Central memory CD8-positive, alpha-beta T cell (primary cell): ENCODE measurements at places on chromosomes 7 and 10.

- H3K36me3 ChIP-seq = peaks cover 1% of the 10 kb centered on the region
- no peaks in the 10 kb centered on the region for H3K27me3 ChIP-seq
- H3K4me3 ChIP-seq = no peak overlapping the region
- no peak overlapping the region for H3K27ac ChIP-seq
- peaks cover 8% of the 10 kb centered on the region for H3K4me1 ChIP-seq
Observed at GRCh38 chr10:86953747-86954680, 3.4 kb downstream of the MMRN2 start.

GRCh38 chr7:143360788-143361551 is 1.5 kb downstream of the FAM131B start:
- peaks cover 25% of the 10 kb centered on the region for H3K27me3 ChIP-seq
- peak overlapping the region; percentile 59 for H3K4me3 ChIP-seq
- peaks cover 17% of the 10 kb centered on the region for H3K4me1 ChIP-seq
- no peak for DNase-seq
- peaks cover 3% of the 10 kb centered on the region for H3K36me3 ChIP-seq

GRCh38 chr10:125169915-125170314 is 9.6 kb upstream of the CTBP2 start:
- H3K36me3 ChIP-seq = no peaks in the 10 kb centered on the region
- H3K27me3 ChIP-seq = peaks cover 12% of the 10 kb centered on the region
- no peaks in the 10 kb centered on the region for H3K4me1 ChIP-seq
- DNase-seq = no peak

DNA sequence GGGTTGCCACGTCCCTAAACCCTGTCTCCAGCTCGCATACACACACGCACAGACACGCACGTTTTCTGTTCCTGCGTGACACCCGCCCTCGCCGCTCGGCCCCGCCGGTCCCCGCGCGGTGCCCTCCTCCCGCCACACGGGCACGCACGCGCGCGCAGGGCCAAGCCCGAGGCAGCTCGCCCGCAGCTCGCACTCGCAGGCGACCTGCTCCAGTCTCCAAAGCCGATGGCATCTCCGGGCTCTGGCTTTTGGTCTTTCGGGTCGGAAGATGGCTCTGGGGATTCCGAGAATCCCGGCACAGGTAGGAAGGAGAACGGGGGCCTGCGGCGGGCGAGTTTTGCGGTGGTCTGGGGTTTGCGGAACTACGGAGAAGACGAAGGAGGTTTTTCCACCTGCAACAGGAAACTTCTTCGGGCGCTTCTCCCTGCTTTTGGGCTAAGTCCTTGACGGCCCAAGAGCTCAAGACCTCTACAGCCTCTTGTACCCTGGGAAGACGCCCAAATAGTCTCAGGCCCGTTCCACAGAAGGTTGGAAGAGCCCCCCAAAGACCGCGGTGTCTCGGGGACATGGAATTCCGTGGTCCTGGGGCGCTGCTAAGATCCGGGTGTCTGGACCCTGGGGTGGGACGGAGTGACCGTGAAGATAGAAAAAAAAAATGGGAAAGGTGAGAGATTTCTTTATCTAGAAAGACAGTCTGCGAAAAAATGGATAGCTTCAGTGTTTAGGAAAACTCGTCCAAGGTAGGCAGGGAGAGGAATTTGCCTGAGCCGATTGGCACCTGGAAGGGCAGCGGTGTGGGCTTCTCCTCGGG is at the start of gene GAD2:
GAD2 (plus strand) TSS at position 190 of the 811 bp plus-strand sequence; CDS start at position 226, 36 bp downstream.
- H3K27ac ChIP-seq = no peak within 1 kb of the TSS
- peak within 1 kb of the TSS; percentile 64 for H3K4me3 ChIP-seq
- peaks cover 95% of the 10 kb centered on the region for H3K27me3 ChIP-seq

DNA sequence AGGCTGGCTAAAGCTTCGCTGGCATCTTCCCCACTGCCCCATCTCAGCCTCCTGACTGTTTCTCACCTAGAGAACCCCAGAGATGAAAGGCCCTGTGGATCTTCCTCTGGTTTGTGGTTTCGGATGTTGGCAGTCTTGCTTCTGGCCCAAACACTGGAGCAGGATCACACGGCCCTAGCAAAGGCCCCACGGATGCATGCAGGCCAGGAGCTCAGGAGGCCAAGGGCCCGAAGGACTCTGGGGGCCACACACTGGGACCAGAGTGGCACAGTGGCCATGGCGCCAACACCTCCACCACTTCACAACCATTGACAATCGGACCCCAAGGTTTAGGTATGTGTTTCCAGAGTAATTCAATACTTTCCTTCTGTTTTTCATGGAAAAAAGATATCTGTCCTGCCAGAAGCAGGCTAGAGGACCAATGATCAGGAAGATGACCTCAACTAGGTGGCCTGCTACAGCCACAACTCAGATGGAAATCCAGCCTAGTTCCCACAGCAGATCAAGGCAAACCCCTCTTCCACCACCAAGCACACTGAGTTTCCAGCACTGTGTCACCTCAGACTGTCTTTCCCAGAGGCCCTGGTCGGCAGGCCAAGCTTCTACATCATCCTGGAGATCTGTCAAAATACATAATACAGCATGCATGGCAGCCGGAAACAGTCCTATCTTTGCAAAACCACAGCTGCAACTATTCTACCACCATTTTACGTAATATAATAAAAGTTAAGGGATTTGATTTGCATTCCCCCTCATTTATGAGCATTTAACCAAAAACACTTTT is 53.0 kb downstream of the CTBP2 start:
- H3K27me3 ChIP-seq = peaks cover 20% of the 10 kb centered on the region
- H3K4me3 ChIP-seq = no peak overlapping the region
- no peaks in the 10 kb centered on the region for H3K4me1 ChIP-seq

- peaks cover 13% of the 10 kb centered on the region for H3K27me3 ChIP-seq
- H3K4me1 ChIP-seq = no peaks in the 10 kb centered on the region
- no peak for DNase-seq
- no peaks in the 10 kb centered on the region for H3K36me3 ChIP-seq
- no peak overlapping the region for H3K27ac ChIP-seq
Observed at GRCh38 chr7:134755422-134756022, 23.9 kb upstream of the CALD1 start.

GRCh38 chr7:155460926-155461613 is 3.1 kb downstream of the EN2 start:
- H3K4me3 ChIP-seq = no peak overlapping the region
- no peak overlapping the region for H3K27ac ChIP-seq
- H3K4me1 ChIP-seq = peaks cover 18% of the 10 kb centered on the region

- H3K27ac ChIP-seq = no peak overlapping the region
- H3K36me3 ChIP-seq = peaks cover 6% of the 10 kb centered on the region
- peaks cover 10% of the 10 kb centered on the region for H3K4me1 ChIP-seq
- no peak for DNase-seq
- no peak overlapping the region for H3K4me3 ChIP-seq
- no peaks in the 10 kb centered on the region for H3K27me3 ChIP-seq
Observed at GRCh38 chr10:341081-341740, 206.0 kb downstream of the ZMYND11 start.

- no peak overlapping the region for H3K4me3 ChIP-seq
- no peak overlapping the region for H3K27ac ChIP-seq
- no peak for DNase-seq
- H3K4me1 ChIP-seq = peaks cover 9% of the 10 kb centered on the region
- no peaks in the 10 kb centered on the region for H3K36me3 ChIP-seq
Observed at GRCh38 chr7:14377646-14378266, 388.3 kb upstream of the ETV1 start.

- DNase-seq = no peak
- H3K4me1 ChIP-seq = no peaks in the 10 kb centered on the region
- no peak overlapping the region for H3K4me3 ChIP-seq
- H3K36me3 ChIP-seq = no peaks in the 10 kb centered on the region
- H3K27me3 ChIP-seq = peaks cover 51% of the 10 kb centered on the region
Observed at GRCh38 chr7:28484606-28484935, 72.3 kb downstream of the CREB5 start.

- H3K27ac ChIP-seq = no peak overlapping the region
- H3K4me1 ChIP-seq = no peaks in the 10 kb centered on the region
- no peak overlapping the region for H3K4me3 ChIP-seq
- no peak for DNase-seq
- peaks cover 2% of the 10 kb centered on the region for H3K36me3 ChIP-seq
- no peaks in the 10 kb centered on the region for H3K27me3 ChIP-seq
Observed at GRCh38 chr10:90321132-90321816, 536.6 kb downstream of the HTR7 start.

GRCh38 chr10:809671-810350 is 120.3 kb upstream of the DIP2C start:
- peaks cover 40% of the 10 kb centered on the region for H3K36me3 ChIP-seq
- peaks cover 3% of the 10 kb centered on the region for H3K4me1 ChIP-seq
- H3K27me3 ChIP-seq = no peaks in the 10 kb centered on the region
- H3K4me3 ChIP-seq = no peak overlapping the region

DNA sequence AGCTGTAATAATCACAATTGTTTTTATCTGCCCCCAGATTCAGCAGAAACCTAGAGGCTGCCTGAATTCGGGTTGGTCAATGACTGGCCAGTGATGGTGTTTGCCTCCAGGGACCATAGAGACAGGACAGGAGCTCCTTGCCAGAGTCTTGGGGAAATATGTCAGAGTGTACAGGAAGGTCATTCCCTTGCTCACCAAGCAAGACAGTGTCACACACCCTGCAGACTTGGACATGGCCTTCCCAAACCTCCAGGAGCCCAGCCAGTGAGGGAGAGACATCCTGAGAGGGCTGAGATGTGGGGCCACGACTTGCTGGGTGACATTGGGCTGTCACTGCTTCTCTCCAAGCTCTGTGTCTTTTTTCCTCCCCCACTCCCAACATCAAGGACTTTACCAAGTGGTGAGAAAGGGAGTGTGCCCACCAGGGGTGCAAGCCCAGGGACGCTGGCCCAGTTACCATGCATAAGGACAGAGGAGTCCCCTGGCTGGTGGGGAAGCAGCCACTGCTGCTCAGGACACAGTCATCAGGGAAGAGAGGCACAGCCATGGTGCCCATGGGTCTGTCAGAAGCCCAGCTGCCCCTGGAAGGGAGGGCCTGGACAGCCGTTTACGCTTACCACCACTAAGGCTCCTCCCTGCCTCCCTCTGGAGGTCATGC is 25.3 kb upstream of the C10orf53 start:
- no peaks in the 10 kb centered on the region for H3K36me3 ChIP-seq
- H3K27ac ChIP-seq = no peak overlapping the region
- H3K4me1 ChIP-seq = peaks cover 3% of the 10 kb centered on the region
- H3K4me3 ChIP-seq = no peak overlapping the region
- DNase-seq = no peak
- H3K27me3 ChIP-seq = peaks cover 45% of the 10 kb centered on the region

DNA sequence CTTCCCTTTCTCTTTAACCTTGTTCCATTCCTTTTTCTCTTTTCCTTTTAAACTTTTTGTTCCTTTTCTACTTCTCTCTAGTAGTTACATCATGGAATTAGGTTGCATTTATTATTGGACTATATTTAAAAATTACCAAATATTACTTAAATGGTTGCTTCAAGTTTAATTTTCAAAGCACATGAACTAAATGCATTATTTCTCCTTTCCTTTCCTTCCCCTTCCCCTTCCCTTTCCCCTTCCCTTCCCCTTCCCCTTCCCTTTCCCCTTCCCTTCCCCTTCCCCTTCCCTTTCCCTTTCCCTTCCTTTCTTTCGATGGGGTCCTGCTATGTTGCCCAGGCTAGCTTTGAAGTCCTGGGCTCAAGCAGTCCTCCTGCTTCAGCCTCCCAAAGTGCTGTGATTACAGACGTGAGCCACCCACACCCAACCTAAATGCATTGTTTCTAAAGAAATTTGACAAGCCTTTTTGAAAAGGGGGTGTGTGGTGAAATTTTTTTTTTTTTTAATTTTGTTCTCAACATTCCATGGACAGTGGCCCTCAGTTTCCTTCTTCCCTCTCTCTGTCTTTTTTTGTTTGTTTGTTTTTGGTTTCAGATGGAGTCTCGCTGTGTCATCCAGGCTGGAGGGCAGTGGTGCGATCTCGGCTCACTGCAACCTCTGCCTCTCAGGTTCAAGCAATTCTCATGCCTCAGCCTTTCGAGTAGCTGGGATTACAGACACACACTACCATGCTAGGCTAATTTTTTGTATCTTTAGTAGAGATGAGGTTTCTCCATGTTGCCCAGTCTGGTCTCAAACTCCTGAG is 31.2 kb downstream of the TMEM60 start:
- peaks cover 29% of the 10 kb centered on the region for H3K4me1 ChIP-seq
- no peaks in the 10 kb centered on the region for H3K27me3 ChIP-seq
- peaks cover 23% of the 10 kb centered on the region for H3K36me3 ChIP-seq
- peak overlapping the region; percentile 42 for H3K27ac ChIP-seq
- no peak for DNase-seq
- no peak overlapping the region for H3K4me3 ChIP-seq

DNA sequence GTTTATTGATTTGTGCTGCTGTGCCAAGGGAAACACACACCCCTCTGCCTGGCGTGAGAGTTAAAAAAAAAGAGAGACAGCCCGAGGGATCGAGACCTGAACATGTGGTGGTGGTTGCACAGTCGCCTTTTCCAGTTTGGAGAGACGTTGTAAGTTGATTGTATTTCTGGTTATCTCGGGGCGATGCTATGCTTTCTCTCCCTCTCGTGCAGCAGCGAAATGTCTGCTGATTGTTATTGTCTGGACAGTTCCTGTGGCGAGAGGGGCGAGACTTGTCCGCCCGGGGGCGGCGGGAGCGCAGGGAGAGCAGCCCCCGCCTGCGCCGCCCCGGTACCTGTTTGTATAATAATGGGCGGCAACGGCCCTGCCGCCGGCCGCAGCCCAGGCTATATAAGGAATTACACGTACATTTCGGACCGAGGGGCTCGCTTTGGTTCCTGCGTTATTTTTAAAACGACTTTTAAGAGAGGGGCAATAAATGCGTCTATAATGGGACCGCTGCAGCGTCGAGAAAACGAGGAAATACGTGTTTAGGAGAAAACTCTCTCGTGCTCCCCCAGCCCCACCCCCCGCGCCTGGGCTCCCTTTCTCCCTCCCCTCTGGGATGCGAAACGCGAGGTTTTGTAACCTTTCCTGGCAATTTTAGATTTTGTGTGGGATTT is 1.7 kb downstream of the ZEB1 start:
- peaks cover 31% of the 10 kb centered on the region for H3K36me3 ChIP-seq
- peaks cover 33% of the 10 kb centered on the region for H3K4me1 ChIP-seq
- H3K27me3 ChIP-seq = no peaks in the 10 kb centered on the region
- peak overlapping the region; percentile 88 for H3K27ac ChIP-seq
- H3K4me3 ChIP-seq = peak overlapping the region; percentile 89

DNA sequence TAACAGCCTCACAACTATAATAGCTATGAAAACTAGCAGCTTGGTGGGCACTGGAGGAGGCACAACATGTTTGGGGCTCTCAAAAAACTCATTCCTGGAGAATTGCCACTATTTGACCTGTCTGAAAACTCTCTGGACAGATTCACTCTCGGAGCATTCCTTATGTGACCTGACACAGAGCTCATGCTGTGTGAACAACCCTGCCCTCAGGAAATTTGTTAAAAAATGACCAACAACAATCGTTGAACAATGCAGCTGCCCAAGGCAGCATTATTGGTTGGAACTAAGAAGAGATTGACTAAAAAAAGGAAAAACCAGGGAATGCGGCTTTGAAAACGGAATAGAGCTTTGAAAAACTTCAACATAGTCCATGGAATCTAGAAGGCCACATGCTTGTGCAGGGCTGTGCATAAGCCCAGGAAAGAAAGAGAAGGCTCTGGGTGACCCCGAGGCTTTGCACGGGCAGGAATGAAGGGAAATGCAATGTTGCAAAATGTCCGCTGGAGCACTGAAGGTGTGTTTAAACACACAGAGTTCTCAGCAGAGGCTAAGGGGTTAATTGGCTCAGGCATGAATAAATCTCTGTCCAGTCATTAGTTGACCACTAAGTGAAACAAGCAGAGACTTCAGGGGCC is 52.8 kb downstream of the NAMPT start:
- H3K27me3 ChIP-seq = peaks cover 62% of the 10 kb centered on the region
- peaks cover 1% of the 10 kb centered on the region for H3K36me3 ChIP-seq
- H3K4me3 ChIP-seq = no peak overlapping the region
- no peaks in the 10 kb centered on the region for H3K4me1 ChIP-seq

GRCh38 chr10:89165923-89166322 is 41.2 kb downstream of the CH25H start:
- DNase-seq = no peak
- H3K27me3 ChIP-seq = peaks cover 18% of the 10 kb centered on the region
- no peak overlapping the region for H3K27ac ChIP-seq
- H3K4me1 ChIP-seq = peaks cover 14% of the 10 kb centered on the region
